SK-N-SH (cell line): ENCODE measurements at places on chromosomes 12 and 14.

DNA sequence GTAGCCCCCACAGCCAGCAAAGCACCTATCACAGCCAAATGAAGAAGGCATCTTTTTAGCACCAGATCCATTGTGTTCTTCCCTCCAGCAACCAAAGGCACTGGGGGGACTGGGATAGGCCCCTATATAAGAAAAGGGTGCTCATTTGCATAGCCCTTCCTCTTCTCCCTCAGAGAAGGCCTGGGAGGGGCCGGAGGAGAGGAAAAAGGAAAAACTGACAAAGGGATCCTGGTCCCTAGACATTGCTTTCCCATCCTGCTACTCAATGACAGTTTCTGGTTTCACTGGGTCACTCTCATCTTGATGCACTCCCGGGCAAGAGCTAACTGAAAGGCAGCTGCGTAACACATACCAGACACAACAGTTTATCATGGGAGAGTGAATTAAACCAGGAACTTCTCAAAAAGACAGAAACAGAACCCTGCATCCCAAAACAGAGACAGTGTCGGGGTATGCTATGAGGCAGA, at the start of gene PMEL:
Gene PMEL, minus strand, starts transcription at position 102 of the 467 bp plus-strand sequence. Its CDS starts 31 bp downstream, at position 71.
- peak; percentile 55 for DNase-seq

DNA sequence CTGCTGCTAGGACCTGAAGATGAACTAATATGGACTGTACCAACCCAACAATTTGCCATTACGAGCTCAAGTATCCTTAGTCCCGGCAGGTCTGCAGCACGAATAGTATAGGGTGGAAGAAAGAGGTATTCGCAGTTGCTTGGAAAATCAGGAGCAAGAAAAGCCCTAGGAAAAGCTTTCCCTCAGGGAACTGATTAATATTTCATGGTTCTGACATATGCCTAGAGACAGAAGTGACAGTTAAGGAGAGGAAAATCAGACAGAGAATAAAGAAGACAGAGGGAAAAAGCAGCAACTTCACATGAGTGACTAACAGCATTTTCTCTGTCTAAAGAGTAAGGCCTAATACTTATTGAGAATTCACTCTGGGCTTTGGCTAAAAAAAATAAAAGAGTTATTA, 602.9 kb upstream of the ATP2B1 start:
- no peak for DNase-seq

DNA sequence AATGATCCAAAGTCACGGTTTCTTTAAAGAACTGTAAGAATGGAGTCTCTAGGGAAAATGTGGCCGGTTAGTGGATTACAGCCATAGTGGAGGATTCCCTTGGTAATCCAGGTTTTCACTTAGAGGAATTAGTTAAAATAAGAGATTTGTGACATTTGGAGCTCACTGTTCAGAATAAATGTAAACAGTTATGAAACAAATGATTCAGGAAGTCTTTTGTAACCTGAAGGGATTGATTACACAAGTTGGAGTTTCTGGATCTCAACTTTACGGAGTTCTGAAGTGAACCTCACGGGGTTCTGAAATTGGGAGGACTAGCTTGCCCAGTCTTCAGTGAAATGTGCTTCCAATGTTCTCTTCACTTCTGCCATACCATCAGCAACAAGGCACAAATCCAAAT, 234.4 kb upstream of the FKBP4 start:
- no peak for DNase-seq

GRCh38 chr14:95337041-95337595, 17.4 kb upstream of the CLMN start:
- DNase-seq, result no peak

GRCh38 chr12:28905220-28905955, 243.7 kb upstream of the FAR2 start:
- DNase-seq, result no peak

DNA sequence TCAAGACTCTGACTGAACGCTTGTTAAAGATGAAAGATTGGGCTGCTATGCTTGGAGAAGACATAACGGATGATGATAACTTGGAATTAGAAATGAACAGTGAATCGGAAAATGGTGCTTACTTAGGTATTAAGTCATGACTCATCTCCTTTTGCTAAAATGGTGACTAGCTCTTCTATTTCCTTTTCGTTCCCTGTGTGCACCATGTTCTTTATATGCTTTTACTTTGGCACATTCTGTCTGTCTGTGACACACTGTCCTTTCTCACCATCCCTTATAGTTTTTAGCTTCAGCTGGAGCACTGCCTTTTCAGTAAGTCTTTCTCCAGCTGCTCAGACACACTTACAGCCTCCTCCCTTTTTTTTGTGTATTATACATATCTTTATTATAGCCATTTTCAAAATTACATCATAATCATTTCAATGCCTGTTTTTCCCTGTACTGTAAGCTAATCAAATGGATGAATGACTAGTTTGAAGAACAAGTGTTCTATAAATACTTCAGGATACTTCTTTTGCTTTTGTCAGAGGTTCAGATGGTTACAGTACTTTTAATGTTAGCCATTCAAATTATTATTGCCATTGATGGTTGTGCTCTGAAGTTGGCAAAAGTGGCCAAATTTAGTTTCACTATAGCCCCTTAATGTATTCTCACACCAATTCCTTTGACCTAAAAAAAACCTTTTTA, 68.6 kb downstream of the MIA2 start:
- DNase-seq, result no peak

DNA sequence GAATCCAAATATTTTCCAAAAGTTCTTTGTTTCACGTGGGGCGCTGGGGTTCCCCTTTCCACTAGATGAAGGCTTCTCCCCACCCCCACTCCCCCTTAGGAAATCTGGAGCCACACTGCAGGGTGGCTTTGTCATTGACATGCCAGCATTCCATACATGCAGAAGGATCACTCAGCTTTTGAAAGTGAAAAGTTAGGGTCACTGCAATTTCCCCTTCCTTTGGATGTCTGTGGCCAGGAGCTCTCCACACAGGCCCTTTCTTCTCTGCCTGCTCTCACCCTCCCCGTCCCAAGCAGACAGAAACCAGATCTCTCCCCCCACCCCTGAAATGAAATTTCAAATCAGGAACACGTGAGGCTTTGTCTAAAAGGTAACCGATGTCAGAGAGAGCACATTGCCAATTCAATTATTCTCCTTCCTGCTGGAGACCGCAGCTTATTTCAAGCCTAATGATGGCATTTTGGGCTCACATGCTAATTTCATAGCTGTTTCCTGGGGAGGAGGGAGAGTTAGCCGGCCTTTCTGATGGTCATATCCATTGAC, 153.9 kb upstream of the RFLNA start:
- DNase-seq, result no peak

- DNase-seq, result no peak
These were observed 48.8 kb downstream of the SYNE2 start for GRCh38 chr14:63901434-63902085.

DNA sequence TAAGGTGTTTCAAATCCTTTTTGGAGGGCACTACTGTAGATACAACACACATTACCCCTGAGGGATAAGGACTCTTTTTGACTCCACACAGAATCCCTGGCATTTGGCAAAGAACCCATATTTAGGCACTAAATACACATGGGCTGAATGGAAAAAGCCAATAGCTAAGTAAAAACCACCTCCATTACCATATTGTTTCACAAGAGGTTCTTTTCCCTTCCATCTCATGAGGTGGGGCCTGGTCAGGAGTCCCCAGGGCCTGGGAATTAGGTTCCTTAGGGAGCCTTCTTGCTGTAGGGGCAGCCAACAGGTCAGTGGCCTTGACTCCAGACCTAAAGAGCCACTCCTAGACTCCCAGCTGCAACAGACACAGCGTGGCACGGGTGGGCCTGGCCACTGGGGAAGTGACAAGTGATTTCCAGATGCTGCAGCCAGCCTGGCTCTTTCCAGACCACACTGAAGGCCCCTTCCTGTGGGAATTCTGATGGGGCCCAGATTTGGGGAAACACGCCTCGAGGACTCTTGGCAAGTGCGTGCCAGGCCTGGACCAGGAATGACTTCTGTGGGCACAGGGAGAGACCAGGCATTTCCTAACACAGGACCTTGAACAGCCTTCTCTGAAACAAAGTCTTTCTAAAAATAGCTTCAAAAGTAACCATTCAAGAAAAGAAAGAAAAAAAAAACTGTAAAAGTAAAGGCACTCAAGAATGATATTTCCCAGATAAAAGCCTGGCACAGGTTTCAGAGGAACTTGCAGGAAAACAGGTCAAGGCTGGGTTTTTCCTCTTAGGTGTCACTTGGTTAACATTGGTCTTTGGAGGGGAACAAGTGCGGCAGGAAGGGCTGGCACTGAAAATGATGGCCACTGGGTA, 18.1 kb downstream of the SSH1 start:
- DNase-seq, result peak; percentile 61

GRCh38 chr14:65016471-65016870, 29.8 kb downstream of the FNTB start:
- DNase-seq, result no peak

GRCh38 chr12:112801055-112801454, 9.5 kb downstream of the RPH3A start:
- no peak for DNase-seq

- DNase-seq, result no peak
These were observed 367.3 kb upstream of the KITLG start for GRCh38 chr12:88947486-88948043.

DNA sequence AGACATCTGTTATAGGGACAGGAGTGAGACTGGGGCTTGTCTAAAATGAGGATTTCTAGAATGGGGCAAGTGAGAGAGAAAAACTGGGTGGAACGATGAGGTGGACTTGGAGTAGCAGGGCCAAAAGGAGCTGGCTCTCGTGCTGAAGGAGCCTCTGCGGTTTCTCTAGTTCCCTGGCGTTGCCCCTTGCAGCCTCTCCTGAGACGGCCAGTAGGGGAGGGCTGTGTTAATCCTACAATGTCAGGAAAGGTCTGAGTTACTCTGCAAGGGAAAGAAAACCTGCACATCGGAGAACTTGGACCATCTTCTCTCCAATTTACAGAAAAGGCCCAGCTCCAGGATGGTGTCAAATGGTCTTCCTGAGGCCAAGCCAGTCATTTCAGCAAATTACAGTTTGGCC, 963.8 kb upstream of the FLRT2 start:
- DNase-seq, result no peak

DNA sequence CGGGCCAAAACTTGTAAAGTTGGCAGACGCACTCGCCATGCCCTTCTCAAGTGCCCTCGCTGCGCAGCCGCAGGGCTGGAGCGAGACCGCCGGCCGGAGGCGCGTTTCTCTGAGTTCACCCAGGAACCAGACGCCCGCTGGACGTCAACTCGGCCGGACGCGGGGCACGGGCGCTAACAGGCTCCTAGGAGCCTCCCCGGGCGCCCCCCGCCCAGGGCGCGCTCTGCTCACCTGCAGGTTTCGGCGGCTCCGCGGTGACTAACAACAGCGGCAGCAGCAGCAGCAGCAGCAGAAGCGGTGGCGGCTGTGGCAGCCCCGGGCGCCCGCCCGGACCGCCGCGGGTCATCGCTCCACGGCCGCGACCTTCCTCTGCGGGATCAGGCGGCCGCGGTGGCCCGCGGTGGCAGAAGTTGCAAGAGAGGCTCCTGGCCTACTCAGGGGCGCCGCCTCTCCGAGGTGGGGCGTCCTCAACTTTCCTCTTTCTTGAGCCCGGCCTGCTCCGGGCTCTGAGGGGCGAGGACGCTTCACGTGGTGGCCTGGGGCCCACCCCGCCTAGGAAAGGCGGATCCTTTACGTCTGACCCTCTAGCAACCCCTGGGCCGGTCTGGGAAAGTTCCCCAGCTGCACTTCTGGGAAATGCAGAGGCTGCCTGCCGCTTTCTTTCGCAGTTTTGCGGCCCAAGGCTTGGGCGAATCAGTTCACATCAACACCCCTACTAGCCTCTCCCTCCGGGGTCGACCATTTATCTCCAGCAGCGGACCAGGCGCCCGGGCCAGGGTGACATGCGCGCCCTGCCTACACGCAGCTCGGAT, at the start of gene PLBD1:
Gene PLBD1, minus strand, starts transcription at position 533 of the 812 bp plus-strand sequence. Its CDS starts 187 bp downstream, at position 346.
- peak; percentile 57 for DNase-seq

DNA sequence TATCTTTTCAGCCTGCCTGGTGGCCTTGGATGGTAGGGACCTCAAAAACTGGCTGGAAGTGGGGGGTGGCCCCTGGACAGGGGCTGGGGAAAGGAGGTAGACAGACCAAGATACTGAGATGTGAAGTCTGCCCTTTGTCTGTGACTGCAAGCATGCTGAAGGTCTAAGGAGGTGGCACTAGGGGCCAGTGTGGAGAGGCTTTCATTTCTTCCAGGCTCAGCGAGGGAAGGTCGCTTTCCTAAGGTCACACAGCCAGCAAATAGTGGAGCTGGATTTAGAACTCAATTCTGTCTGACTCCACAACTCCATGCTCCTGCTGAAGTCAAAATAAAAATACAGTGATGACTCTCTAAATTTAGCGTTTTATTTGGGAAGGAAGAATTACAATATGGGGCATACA, 11.3 kb upstream of the PLBD2 start:
- DNase-seq, result no peak

DNA sequence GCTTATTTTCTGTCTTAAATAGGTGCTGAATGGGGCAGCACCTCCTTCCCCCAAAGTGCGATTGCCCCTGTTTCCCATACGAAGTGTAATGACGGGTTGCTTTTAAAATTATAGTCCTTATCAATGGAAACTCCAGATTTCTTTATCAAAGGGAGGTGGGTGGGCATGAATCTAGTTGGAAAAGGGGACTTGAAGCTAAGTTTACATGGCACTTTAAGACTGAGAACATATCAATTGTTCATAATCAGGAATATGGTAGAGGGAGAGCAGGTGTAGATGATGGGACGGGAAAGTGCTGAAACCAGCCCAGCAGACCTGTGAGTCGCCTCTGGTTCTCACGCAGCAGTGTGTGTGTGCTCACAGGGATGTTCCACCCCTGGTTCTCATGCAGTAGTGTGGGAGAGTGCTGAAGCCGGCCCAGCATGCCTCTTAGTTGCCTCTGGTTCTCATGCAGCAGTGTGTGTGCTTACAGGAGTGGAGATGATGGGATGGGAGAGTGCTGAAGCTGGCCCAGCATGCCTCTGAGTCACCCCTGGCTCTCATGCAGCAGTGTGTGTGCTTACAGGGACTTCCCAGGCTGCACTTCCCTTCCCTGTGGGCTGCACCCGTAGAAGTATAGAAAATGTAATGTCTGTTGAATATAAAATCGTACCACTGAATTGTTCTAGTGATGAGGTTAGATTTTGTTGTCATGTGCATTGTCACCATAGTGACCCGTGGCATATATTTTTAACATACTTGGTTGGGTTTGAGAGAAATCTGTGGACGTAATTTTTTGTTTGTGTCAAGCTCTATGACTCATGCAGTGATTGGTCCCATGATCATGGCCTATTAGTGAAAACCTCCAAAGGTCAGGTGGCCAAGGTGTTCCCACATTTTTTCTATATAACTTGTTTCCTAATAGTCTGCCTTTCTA, 51.6 kb downstream of the GPATCH2L start:
- no peak for DNase-seq

DNA sequence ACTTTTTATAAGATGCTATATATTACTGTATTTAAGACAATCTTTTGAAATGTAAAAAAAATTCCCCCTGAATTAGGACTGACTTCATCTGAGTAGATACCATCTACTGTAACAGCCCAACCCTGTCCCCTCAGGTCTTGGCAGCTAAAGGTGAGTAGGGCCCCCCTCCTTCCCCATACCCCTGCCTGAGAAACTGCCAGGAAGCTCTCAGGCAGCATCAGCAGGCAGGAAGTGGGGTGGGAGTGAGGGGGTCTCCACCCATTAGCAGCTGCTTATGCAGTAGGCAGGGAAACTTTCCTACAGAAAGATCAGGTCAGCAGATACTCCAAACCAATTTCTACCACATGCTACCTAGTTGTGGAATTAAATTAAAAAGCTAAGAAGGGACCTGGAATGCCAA, 62.5 kb downstream of the PAX9 start:
- DNase-seq, result no peak

- DNase-seq, result no peak
These were observed 268.1 kb downstream of the EGLN3 start for GRCh38 chr14:33682760-33683159.
